ENCODE measurements at places on chromosomes 3 and 15. TPM values are rescaled to one million over a fixed set of nuclear protein-coding genes. Genes with fewer than 3 reads are reported as not detected.

The GOLGA8J gene
- 0.33 TPM for total RNA-seq

The MASP1 gene
- 3.5 TPM for total RNA-seq

The TMEM158 gene
- total RNA-seq = 18.5 TPM

The SATB1 gene
- total RNA-seq = 31.1 TPM

The TNNC1 gene
- total RNA-seq = 5.6 TPM

The DCBLD2 gene
- total RNA-seq = 47.9 TPM

The MME gene
- 23.7 TPM for total RNA-seq

The ATP10A gene
- total RNA-seq = 2.1 TPM

The CCNL1 gene
- 79.6 TPM for total RNA-seq

The VEPH1 gene
- total RNA-seq = 9.2 TPM

The LRRC3B gene
- total RNA-seq = 3.0 TPM

The RYR3 gene
- 1.4 TPM for total RNA-seq

The GOLGA6L7 gene
- not detected for total RNA-seq

The SLC28A1 gene
- 0.16 TPM for total RNA-seq

The LAMB2 gene
- 118 TPM for total RNA-seq

The UBA5 gene
- total RNA-seq = 38.6 TPM

The TRH gene
- 0.16 TPM for total RNA-seq

The PARP15 gene
- total RNA-seq = 0.37 TPM

The WDR6 gene
- 204 TPM for total RNA-seq

The ARHGEF26 gene
- total RNA-seq = 12.8 TPM

The PLCL2 gene
- total RNA-seq = 9.1 TPM

The STRA6 gene
- 20.1 TPM for total RNA-seq

The AQR gene
- 57.9 TPM for total RNA-seq

The SLC9A9 gene
- 1.2 TPM for total RNA-seq

All from WTC11 (cell line).